ENCODE measurements at places on chromosomes 3 and 15. TPM values are rescaled to one million over a fixed set of nuclear protein-coding genes. Genes with fewer than 3 reads are reported as not detected.

- DNase-seq: no peak
Observed at GRCh38 chr15:68784206-68784605, 36.5 kb downstream of the ANP32A start.

- DNase-seq: no peak
Observed at GRCh38 chr3:128356822-128357221, 109.9 kb downstream of the DNAJB8 start.

Gene TRH
- 0.28 TPM for polyA plus RNA-seq

Gene C3orf18
- polyA plus RNA-seq: 15.2 TPM

Gene ITGA11
- 5.4 TPM for polyA plus RNA-seq

Measured in right renal pelvis (tissue), 4 donors.